Activated naive CD4-positive, alpha-beta T cell treated with anti-CD3 and anti-CD28 coated beads for 36 hours (primary cell): ENCODE measurements at places on chromosomes 4 and X.
A peak's percentile ranks its signal among the peaks of the same experiment; 100 is the strongest.

GRCh38 chr4:83771113-83771705 is 235.3 kb downstream of the GPAT3 start:
- DNase-seq = peak; percentile 28

- DNase-seq = no peak
Measured at GRCh38 chr4:63553123-63553522, 856.1 kb downstream of the TECRL start.

DNA sequence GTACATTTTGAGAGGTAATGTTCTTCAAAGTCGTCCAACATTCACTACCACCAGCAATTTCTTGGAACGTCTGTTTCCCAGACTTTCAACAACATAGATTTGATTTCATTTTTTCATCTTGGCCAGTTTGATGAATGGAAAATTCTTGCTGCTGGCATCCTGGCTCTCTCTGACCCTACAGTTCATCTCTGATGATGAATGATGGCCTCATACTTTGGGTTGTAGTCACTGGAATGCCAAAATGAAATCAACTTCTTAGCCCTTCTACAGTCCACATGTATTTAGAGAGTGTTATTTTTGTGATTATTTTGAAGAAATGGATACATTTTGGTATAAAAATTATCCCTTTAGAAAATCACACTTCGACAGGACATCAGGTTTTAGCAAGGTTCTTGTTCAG is 8.8 kb downstream of the CHST7 start:
- DNase-seq = no peak

- no peak for DNase-seq
Measured at GRCh38 chr4:108135549-108136209, 33.1 kb downstream of the LEF1 start.

GRCh38 chr4:94791701-94792100 is 33.9 kb downstream of the BMPR1B start:
- DNase-seq = no peak

GRCh38 chr4:8157944-8158709 is 486 bp downstream of the ABLIM2 start:
- DNase-seq = no peak

DNA sequence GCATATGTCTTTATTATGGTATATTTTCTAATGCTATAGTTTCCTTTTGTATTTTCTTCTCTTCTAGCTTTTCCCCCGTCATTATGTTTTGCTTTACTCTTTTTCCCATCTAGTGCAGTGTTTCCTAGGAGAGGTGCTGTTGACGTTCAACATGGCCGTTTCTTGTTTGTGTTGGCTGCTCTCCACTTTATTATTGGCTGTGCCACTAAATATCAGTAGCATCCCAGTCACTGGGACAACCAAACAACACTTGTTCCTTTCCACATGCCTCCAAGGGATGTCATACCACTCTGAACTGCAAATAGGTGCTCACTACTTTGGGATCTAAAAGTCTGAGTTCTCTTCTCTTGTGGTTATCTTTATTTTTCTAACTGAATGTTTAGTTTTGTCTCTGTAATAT is 26.5 kb downstream of the GBA3 start:
- DNase-seq = no peak

DNA sequence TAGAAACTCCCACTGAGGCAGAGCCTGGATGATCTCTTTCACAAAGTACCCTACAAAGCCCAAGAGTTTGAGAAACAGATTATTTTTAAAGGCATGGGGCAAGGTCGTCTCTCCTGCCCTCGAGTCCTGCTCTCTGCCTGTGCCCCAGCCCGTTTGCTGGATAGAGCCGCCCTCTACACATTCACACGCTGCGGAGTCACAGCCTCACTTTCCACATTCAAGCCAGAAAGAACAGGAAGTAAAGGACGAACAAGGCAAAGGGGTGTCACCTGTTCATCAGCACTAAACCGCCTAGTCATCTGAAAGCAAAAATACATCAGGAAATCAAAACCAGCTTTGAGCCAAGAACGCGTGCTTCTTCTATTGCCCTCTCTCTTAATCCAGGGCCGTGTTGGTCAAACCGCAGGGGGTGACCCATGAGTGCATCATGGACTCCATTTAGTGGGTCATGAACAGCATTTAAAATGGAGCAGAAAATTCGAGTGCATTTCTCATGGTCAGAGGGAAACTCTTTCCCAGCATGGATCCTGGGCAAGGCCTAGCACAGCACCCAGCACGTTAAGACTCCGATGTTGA is 83.4 kb downstream of the PHKA2 start:
- no peak for DNase-seq
